ENCODE measurements at places on chromosomes 1 and 21.
A peak's percentile ranks its signal among the peaks of the same experiment; 100 is the strongest.

DNA sequence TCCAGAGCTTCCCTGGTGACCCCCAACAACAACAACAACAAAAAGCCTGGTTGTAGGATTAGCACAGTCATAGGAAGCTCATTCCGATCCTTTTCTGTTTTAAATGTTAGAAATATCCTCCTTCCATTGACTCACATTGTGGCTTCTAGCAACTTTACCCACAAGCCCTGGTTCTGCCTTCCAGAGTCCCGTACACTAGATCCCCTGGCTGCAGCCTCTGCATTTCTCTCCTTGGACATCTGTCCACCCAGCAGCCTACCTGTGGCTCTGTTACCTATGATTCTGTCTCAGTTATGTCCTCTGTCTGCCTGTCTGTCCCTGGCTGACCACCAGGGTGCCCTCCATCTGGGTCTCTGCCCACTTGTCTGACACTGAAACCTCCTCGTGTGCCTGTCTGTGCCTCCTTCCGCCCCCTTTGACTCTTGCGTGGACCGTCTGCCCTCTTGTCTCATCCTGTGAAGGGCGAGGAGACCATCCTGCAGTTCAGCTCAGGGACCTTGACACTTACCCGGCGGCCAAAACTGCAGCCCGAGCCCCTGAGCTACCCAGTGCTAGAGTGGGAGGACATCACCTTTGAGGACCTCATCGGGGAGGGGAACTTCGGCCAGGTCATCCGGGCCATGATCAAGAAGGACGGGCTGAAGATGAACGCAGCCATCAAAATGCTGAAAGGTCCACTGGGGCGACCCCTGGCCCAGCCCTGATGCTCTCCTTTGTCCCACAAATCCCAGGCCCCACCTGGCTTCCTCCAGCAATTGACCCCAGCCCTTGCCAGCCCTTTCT is 16.1 kb downstream of the TIE1 start:
- H3K36me3 ChIP-seq: no peaks in the 10 kb centered on the region
- no peak overlapping the region for H3K27ac ChIP-seq
- DNase-seq: no peak
- peaks cover 7% of the 10 kb centered on the region for H3K4me1 ChIP-seq
- no peaks in the 10 kb centered on the region for H3K27me3 ChIP-seq

DNA sequence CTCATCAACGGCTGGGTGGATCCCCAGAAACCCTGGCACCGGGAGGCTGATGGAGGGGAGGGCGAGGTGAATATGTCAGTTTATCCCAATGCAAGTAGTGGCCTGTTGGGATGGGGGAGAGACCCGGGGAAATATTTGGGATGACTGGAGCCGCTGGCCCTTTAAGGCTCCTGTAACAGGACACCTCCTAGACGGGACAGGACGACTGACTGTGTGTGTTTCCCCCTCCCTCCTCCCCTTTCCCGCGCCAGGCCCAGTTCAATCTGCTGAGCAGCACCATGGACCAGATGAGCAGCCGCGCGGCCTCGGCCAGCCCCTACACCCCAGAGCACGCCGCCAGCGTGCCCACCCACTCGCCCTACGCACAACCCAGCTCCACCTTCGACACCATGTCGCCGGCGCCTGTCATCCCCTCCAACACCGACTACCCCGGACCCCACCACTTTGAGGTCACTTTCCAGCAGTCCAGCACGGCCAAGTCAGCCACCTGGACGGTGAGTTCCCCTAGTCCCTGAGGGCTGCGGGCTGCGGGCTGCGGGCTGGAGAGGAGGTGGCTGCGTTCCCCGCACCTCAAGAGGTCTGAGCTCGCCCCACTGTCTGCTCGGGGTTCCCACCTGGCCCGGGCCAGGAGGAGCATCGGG is 44.8 kb upstream of the CCDC27 start:
- H3K4me3 ChIP-seq: no peak overlapping the region
- no peak for DNase-seq
- no peaks in the 10 kb centered on the region for H3K27me3 ChIP-seq
- H3K27ac ChIP-seq: no peak overlapping the region

DNA sequence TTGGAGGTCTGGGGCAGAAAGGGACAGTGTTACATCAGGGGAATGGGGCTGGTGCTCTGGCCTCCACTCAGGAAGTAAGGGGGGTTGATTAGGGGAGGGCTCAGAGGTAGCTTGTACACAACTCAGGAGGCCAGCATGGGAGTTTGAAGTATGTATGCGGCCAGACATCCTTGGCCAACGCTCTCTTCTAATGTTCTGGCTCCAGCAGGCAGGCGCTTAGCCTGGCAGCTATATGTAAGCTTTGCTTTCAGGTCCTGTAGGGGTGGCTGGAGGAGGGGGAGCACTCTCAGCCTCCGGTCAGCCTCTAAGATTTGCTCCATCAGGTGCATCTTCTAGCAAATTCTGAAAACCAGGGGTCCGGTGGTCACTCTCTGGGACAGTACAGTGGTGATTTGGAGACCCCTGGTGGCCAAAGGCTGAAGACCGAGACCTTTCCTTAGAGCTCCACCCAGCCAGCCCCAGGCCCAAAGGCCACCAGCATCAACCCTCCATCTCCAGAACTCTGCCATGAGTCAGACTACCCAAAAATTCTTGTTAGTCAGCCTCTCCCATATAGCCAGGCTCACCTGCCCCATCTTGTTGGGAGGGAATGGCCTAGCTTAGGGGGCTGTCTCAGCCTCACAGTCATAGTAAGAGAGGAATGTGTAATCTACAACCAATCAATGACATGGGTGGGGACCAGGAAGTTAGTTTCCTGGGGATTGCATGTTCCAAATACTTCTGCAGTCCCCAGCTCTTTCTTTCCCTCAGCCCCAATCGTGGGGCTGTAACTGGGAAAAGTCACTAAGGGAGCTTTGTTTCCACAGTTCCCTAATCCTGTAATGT is 9.7 kb upstream of the COL8A2 start:
- no peak overlapping the region for H3K4me3 ChIP-seq
- no peak overlapping the region for H3K27ac ChIP-seq
- H3K36me3 ChIP-seq: peaks cover 24% of the 10 kb centered on the region
- H3K4me1 ChIP-seq: peaks cover 5% of the 10 kb centered on the region

GRCh38 chr1:41805771-41806471 is 112.8 kb downstream of the HIVEP3 start:
- H3K4me1 ChIP-seq: peaks cover 85% of the 10 kb centered on the region
- H3K36me3 ChIP-seq: peaks cover 11% of the 10 kb centered on the region
- H3K27me3 ChIP-seq: no peaks in the 10 kb centered on the region
- peak overlapping the region; percentile 76 for H3K4me3 ChIP-seq
- peak overlapping the region; percentile 91 for H3K27ac ChIP-seq
- DNase-seq: peak; percentile 76

GRCh38 chr1:56002231-56002630 is 577.1 kb downstream of the PLPP3 start:
- no peaks in the 10 kb centered on the region for H3K27me3 ChIP-seq
- no peak overlapping the region for H3K27ac ChIP-seq
- H3K4me1 ChIP-seq: no peaks in the 10 kb centered on the region
- H3K4me3 ChIP-seq: no peak overlapping the region
- DNase-seq: no peak

DNA sequence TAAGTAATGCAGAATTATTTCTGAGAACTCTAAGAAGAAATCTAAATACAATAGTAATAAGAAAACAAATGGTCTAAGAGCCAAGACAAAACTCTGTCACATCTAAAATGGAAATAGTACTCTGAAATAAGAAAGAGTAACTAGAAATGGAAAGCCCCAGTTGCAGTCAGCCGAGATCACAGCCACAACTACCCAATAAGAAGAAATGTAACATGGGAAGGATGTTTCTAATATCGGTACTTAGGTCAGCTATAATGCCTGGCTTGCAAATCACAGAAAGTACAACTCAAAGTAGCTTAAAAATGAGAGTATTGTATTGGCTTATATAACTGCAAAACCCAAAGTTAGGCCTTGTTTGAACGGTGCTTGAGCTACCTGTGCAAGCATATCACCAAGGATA is 58.6 kb upstream of the USP25 start:
- no peak overlapping the region for H3K27ac ChIP-seq
- H3K36me3 ChIP-seq: no peaks in the 10 kb centered on the region
- no peak overlapping the region for H3K4me3 ChIP-seq

All from activated CD4-positive, alpha-beta T cell treated with anti-CD3 and anti-CD28 coated beads, Interleukin-2, amount 10 ng/mL, durations not matched to agents 24 days and 14 days (primary cell).